Germinal center (tissue), 1 donor: ENCODE measurements at places on chromosomes 6 and 20.

GRCh38 chr6:141313986-141314385 lies 818.7 kb upstream of the GJE1 start:
- DNase-seq, result no peak

- no peak for DNase-seq
Observed at GRCh38 chr20:48400009-48400408, 427.8 kb downstream of the PREX1 start.

DNA sequence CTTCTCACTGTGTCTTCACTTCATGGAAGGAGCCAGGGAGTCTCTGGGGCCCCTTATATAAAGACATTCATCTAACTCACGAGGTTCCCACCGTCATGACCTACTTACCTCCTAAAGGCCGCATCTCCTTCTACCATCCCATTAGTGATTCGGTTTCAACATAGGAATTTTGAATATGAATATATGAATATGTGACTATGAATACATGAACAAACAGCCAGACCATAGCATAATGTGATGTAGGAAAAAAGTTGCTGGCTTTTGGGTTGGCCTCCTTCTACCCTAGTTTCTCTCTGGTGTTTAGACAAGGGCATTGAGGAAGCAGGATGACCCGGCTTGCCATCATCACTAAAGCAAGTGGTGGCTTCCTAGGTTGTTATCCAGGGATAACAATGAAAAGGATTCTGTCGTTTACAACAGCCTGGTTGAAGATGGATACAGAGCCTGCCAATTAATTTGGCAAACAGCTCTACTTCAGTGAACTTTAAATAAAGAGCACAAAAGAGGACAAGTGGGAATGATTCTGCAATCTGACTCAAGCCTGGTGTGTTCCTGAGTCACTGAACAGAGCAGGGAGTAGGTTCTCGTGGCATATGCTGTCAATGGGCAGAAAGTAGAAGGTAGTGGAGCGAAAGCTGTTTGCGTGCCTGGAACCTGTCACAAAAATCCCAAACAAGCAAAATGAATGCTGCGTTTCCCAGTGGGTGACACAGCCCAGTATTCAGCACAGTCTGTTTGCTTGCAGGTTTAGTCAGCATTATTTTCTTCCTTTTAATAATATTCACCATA lies 44.0 kb upstream of the DOK5 start:
- no peak for DNase-seq

DNA sequence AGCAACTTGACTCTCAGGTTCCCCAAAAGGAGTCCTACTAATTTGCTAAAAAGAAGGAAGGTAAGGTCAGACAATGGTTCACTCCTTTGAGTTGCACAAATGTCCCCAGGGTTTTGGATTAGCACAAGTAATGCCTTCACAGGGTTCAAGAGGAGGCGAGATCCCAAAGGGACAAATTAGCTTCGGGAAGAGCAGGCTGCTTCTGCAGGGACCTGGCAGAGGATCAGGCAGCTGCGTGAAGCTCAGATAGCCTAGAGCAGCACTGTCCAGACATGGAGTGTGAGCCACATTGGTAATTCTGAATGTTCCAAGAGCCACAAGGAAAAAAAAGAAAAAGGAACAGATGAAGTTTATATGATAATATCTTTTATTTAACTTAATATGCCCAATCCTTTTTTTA lies 115.4 kb downstream of the CFAP61 start:
- DNase-seq, result no peak

DNA sequence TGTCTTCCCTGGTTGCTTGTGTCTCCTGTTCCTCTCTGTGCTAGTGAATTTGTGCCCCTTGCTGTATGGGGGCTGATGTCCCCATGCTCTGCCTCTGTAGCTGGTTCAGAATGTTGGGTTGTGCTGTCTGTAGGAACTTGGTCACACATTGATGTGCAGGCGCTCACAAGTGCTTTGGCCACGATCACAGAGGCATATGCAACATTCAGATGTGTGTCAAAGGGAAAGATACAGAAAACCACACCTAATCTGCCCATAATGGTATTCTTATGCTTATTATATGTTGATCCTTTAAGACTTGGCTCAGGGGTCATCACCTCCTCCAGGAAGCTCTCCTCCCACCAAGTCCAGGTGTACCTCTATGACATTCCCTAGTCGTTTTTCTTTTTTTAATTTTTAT lies 17.1 kb upstream of the DHX35 start:
- DNase-seq, result no peak

DNA sequence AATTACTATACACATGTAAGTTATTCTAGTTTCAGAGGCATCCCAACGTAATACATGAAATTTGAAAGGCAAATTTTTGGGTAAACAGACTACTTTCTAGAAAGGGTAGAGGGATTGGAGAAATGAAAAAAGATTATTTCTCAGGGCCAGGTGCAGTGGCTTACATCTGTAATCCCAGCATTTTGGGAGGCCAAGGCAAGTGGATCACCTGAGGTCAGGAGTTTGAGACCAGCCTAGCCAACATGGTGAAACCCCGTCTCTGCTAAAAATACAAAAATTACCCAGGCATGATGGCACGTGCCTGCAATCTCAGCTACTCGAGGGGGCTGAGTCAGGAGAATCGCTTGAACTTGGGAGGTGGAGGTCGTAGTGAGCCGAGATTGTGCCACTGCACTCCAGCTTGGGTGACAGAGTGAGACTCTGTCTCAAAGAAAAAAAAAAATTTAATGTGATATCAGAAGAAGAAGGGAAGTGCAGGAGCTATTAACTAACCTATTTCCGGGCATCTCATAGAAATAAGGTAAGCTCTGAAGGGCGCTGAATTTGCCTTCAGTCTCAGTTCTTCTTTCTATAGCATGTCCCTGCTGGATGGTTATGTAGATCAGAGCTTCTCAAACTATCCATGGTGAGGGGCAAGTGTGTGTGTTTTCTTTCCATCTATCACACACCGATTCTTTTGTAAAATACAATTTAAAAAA lies 100.3 kb upstream of the MTHFD1L start:
- peak; percentile 44 for DNase-seq

- DNase-seq, result no peak
Observed at GRCh38 chr6:116451916-116452315, 9.3 kb upstream of the CALHM6 start.

DNA sequence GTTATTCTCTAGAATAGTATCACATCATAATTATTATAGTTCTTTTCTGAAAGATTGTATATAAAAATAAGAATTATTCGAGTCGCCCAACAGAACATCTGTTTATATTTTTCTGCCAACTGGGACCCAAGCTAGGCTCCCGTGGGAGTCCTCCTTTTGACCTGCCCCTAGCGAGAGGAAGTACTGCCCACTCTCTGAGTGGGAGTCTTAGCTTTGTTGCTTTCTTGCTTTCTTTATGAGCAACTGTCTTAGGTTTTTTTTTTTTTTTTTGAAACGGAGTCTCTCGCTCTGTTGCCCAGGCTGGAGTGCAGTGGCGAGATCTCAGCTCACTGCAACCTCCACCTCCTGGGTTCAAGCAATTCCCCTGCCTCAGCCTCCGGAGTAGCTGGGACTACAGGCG lies 202.0 kb upstream of the ZNF184 start:
- no peak for DNase-seq
